Hematopoietic multipotent progenitor cell treated with erythropoietin and hydrocortisone succinate and interleukin-3 and kit ligand, for 6 days (in vitro differentiated cells): ENCODE measurements at places on chromosomes 1 and 21.
A peak's percentile ranks its signal among the peaks of the same experiment; 100 is the strongest.

DNA sequence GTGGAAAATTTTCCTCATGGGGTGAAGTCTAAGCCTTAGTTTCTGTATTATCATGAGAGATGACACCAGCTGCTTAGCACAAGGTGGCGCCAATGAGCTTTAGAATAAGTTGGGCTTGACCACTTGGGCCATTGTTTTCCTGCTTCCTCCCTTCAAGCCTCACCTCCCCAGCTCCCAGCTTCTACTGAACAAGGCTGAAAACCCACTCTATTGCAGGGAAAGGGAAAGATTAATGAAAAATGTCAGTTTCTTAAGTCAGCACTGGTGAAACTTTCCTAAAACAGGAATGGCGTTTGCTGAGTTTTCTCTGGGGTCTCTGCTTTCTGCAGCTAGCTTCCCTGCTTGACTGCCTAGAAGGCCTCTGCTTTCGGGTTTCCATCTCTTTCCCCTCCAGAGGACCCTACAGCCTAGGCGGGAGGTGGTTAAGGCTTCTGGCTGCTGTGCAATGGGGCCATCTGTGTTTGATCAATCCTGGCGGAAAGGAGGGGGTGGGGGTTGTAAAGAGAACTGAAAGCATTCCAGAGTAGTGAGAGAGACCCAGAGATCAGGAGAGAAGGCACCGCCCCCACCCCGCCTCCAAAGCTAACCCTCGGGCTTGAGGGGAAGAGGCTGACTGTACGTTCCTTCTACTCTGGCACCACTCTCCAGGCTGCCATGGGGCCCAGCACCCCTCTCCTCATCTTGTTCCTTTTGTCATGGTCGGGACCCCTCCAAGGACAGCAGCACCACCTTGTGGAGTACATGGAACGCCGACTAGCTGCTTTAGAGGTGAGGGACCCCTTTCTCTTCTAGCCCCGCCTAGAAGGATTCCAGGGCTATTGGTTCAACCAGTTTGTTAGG is at the start of gene OLFML3:
TSS of gene OLFML3 (plus strand) at position 612 of the 840 bp plus-strand sequence. CDS start at position 655, 43 bp downstream.
- DNase-seq = peak; percentile 91

- DNase-seq = no peak
Observed at GRCh38 chr1:228723287-228723686, 12.0 kb upstream of the RHOU start.

DNA sequence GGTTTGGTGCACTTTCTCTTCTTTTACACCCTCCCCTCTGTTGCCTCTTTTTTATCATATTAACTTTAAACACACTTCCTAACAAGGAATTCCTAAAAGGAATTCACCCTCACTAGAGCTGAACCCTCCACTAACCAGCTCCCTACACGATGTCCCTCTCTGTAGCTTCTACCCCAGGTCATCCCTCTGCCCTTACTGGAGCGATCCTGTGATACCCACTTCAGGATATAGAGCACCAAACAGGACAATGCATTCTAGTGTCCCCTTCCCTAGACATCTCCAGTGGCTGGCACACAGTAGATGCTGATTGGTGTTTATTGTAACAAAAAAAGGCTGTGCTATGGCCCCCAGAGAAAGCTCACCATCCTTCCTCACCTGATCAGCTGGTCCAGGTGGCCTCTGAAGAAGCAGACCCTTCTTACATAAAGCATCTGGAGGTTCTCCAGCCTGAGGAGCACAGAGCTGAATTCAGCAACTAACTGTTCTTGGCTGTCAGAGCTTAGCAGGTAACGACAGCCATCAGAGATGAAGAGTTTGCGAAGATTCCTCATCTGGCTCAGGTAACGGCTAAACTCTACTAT is 1.4 kb downstream of the PRAMEF18 start:
- no peak for DNase-seq

DNA sequence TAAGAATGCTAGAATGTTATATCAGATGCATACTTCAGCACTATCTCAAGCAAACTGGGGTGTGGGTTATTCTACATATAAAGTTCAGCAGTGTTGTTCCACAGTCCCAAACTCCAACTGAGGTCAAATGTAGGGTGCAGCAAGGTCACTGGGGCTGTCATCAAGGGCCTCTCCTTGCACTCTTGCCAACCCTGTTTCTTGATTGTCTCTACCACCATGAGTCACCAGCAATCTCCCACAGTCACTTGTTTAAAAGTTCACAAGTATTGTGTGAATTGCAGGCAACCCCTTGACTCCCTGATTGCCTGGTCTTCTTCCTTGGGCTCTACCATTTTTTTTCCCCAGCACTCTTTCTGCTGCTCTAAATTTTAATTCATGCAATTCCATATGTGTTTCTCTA is 10.6 kb downstream of the METTL18 start:
- no peak for DNase-seq

DNA sequence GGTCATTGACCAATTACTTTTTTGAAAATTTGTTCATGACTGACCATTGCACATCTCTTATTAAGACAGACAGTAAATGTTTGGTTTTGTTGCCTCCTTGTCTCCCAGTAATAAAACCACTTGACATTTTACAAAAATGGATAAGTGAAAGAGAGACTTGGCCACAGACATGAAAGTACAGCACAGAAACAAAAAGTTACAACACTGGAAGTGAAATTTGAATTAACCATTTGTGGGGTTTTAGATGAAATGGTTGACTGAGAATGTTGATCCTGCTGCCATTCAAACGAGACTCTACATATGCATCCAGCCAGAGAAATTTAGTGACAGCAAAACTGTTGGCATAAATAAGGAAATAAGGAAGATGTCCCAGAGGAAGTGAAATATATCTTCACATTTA is 79.3 kb upstream of the B3GALT2 start:
- DNase-seq = no peak

DNA sequence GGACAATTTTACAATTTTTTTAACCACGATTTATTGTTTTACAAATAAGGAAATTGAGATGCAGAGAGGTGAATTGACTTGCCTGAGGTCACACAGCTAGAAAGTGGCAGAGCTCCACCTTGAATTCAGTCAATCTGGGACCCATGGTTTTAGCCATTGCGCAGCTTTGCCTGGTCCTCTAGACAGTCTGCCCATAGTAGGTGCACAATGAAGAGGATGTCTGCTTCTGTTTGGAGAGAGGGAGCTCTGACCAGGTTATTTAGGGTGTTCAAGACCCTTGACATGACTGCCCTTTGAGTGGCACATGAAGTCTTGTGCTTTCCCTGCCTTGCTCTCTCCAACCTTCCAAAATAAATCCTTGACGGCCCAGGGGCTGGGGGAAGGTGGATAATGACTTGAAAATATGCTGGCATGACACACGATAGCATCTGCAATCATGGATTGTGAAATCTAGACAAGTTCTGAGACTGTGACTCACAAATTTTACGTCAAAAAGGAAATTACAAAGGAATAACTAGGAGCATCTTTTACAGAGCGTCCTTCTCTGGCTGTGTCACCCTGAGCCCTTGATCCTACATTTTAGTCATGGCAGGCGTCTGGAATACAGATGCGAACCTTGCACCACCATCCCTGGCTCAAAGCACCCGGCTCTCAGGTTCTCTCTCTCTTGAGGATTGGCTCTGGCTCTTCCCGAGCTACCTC is 26.2 kb upstream of the ID3 start:
- DNase-seq = no peak

- DNase-seq = no peak
Observed at GRCh38 chr1:103274886-103275285, 166.6 kb upstream of the COL11A1 start.

DNA sequence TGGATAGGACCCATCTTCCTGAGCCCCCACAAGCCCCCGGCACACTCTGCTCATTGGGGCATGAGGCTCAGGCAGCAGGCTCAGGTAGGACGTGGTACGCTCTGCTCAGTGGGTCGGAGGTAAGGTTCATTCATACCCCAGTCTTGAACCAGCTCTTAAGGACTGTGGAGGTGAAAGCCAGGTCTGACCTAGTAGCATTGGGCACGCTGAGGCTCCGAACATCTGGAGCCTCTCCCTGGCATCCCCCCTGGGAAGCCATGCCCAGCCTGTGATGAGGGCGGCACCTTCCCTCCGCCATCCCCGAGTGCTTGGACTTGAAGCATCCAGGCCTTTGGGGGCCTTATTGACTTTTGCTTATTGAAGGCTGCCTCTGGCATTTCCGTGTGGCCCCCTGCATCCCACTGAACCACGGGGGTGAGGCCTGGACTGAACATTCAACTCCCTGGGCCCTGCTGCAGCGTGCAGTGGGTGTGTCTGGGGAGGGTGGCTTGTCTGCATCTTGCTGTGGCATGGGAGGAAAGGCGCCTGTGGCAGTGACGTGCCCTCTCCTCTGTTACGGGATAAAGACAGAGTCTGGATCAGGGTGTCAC is 50.0 kb downstream of the FAAP20 start:
- DNase-seq = no peak

GRCh38 chr1:33317946-33318345 is 3.0 kb downstream of the A3GALT2 start:
- DNase-seq = no peak

DNA sequence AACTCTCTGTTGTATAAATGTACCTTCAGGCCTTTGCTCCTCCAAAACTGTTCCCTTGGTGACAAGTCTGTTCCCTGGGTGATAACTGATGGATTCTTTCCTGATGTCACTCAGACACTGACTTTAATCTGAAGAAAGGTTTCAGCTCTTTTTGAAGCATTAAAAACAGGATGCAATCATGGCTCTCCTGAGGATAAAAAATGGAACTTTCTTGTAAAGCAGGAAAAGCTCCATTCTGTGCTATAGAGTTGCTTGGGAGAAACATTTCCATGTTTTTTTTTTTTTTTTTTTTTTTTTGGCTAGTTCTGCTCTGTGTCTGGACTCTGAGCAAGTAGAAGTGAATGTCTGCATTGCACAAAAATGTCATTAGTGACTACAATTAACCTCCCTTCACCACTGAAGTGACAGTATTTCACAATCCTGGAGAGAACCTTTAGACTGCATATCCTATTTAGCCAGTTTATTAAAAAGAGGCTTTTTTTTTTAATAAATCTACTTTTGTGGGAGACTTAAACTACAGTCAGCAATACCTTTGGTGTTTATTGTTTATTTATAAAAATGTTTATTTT is 101.7 kb upstream of the PRMT6 start:
- DNase-seq = no peak
